ENCODE measurements at places on chromosomes 2 and 18.
A peak's percentile ranks its signal among the peaks of the same experiment; 100 is the strongest.

DNA sequence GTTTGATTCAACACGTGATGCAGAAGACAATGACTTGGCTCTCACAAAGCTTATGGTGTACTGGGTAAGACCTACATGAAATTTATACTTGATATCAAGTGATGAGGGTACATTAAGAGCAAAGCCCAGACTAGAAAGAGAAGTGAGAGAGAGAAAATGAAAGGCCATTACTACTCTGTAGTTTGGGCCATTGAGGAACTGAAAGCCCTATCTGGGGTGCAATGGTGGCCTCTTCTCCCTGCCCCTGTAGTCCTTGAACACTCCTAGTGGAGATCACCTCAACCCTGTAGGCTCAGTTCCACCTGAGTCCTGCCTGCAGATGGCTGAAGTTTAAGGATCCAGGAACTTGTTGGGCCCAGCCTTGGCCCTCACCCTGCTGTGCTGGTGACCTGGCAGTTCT lies 569.8 kb upstream of the MEX3C start:
- no peak for DNase-seq

DNA sequence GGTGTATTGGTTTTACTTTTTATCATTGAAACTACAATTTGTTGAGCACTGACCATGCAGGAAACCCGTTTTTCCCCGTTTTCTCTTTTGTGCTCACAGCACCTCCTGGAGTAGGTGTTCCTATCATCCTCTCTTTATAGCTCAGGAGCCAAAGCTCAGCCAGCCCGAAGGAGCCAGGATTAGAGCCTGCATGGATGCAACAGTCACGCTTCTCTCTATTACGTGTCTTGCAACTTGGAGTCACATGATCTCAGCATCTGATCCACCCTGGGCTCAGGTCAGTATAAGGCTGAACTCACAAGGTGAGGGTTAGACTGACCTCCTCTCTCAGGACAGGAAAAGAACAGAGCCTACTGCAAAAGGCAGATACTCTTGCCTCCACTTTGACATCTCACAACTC lies 150.5 kb downstream of the MBP start:
- DNase-seq: no peak

DNA sequence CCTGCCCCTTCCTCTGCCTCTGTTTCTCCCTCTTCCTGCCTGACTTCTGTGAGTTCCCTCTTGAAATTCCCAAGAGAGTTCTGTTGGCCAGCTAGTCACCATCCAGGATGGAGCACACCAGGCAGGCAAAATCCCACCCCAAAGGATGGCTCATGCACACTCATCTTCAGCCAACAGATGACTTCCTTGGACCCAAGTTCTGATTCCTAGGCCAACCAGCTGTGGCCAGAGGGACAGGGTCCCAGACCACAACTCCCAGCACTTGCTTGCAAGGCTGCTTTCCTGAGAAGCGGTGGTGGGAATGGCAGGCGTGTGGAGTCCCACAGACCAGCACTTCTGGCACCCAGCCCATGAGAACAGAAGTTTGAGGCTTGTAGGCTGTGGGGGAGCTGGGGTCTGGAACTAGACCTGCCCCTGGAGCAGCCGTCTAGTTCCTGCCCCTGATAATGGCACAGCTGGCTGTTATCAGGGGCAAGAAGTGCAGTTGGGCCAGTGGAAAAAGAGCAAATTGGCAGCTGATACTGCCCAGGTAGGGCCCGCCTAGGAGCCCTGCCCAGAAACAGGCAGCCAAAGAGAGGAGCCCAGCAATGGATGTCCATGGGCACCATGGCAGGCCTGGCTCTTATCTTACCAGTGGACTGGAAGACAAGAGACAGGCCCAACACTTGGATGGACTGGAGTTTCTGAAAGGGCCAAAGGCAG lies 56.7 kb downstream of the CYP26B1 start:
- DNase-seq: no peak

DNA sequence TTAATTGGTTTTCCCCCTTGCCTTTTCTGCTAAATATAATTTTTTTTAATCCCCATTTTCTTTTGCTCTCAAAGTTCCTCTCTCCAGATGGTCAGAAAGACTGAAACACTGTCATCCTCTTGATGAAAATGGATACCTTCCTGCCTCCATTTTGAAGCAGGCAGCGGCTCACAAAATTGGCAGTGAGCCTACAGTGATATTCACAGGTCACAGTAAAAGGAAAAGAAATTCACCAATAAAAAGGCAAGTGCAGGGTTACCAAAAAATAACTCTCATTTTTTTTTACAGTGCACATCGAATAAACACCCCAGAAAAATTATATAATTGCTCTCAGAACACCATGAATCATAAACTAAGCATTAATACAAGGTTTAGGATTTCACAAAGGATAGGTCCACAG lies 307.5 kb downstream of the TCF4 start:
- DNase-seq: no peak

- DNase-seq: no peak
These were observed 254.1 kb downstream of the TRIB2 start for GRCh38 chr2:12970861-12971260.

DNA sequence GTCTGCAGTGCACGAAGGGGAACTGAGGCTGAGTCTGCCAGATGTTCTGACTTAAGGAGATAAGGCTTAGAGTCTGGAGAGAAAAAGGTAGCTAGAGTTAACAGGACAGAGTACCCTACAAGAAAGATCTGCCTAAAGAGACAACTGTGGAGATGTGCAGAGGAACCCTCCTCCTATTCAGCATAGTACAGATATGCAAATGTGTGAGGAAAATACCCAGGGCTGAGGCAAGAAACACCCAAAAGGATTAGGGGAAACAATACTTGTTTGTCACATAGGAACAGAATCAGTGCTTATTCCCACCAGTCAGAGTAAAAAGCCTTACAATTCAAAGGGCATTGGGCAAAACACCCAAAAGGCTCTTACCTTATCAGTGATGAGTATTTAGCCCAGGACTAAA lies 67.8 kb downstream of the SS18 start:
- DNase-seq: no peak

DNA sequence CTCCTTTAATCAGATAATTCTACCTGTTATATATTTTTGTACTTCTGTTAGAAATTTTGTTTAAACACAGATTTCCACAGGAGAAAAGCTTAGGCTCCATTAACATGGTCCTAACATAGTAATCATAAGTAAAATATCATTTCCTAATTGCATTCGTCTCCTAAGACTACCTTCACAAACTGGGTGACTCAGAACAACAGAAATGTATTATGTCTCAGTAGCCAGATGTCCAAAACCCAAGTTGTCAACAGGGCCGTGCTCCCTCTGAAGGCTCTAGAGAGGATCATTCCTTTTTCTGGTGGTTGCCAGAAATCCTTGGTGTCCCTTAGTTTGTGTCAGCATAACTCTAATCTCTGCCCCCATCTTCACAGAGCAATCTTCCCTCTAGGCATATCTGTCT lies 5.4 kb downstream of the FBXO15 start:
- DNase-seq: no peak

DNA sequence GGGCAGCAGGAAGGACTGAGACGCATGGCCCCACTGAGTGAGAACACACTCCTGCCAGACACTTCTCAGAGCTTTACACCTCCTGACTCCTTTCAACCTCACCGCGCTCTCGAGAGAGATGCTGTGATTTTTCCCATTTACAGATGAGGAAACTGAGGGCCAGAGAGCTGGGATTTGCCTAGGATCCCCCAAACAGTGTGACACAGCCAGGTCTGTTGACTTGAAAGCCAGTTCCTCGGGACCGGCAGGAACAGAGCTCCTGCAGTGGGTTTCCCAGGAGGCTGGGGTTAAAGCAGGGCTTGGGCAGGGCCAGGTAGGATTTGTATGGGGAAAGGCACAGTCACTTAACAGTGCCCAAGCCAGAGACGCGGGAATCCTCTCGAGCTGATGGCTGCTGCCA lies 81.9 kb downstream of the STPG4 start:
- DNase-seq: no peak

- no peak for DNase-seq
These were observed 284.0 kb upstream of the CWC22 start for GRCh38 chr2:180291060-180291459.

- DNase-seq: peak; percentile 46
These were observed 61.4 kb upstream of the KIF5C start for GRCh38 chr2:148813603-148814065.

DNA sequence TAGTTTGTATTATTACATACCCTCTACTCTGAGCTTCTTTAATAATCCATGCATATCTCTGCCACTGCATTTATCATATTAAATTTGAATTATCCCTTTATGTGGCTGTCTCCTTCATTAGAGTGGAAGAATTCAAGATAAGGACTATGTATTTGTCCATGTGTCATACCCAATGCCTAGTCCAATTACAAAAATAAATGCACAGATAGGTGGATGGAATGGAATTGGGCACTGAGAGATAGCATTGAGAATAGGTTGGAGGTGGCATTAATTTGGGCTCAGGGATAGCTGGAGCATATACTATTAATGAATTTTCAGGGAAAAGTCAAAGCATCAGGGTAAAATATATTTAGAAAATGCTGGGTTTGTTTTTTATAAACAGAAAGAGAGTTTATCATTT lies 893.2 kb downstream of the EPHA4 start:
- no peak for DNase-seq

DNA sequence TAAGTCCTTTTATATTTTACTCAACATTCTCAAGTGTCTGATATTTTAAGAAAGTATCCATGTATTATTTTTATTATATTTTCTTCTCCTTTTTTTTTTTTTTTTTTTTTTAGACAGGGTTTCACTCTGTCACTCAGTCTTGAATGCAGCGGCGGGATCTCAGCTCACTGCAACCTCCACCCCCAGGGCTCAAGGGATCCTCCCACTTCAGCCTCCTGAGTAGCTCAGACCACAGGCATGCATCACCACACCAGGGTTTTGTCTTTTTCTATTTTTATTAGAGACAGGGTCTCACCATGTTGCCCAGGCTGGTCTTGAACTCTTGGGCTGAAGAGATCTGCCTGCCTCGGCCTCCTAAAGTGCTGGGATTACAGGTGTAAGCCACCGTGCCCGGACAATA lies 212.1 kb downstream of the TCF4 start:
- no peak for DNase-seq

GRCh38 chr2:134586326-134586965 lies 132.4 kb downstream of the TMEM163 start:
- no peak for DNase-seq

DNA sequence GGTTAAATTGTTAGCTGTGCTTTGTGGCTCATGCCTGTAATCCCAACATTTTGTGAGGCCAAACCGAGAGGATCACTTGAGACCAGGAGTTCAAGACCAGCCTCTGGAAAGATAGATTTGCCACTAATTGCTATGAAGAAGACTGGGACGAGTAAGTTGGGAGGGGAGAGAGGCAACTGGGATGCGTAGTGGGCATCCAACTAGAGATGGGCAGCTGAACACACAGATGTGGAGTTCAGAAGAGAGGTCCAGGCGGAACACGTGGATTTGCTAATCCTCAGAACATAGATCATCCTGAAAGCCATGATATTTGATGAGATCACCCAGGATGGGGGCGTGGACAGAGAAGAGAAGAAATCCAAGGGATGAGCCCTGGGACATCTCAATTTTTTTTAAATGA lies 48.7 kb downstream of the CYP26B1 start:
- no peak for DNase-seq
